ENCODE measurements at places on chromosomes 7 and 10.

- DNase-seq, result no peak
These were observed 80.3 kb downstream of the RAMP3 start for GRCh38 chr7:45237788-45238461.

- DNase-seq, result no peak
These were observed 73.7 kb downstream of the EVX1 start for GRCh38 chr7:27316311-27316710.

- no peak for DNase-seq
These were observed 43.8 kb downstream of the PDE6C start for GRCh38 chr10:93656155-93656554.

GRCh38 chr7:64599359-64599758 is 36.5 kb upstream of the ZNF680 start:
- DNase-seq, result no peak

DNA sequence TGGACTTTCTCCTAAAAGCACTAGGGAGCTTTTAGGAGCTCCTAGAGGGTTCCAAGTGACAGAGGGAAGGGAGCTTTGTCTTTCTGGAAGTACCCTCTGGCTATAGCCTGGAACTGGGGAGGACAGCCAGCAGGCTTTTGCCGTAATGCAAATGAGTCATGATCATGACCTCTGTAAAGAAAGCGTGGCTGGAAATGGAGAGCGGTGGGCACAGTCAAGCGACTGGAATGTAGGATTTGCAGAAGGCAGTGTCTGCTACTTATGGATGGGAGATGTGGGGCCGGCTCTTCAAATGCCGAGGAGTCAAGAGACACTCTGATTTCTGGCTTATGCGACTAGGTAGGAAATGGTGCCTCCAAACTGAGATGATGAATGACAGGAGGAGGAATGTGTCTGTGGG is 34.6 kb upstream of the PLPP4 start:
- DNase-seq, result no peak

Data from stimulated activated CD8-positive, alpha-beta memory T cell treated with anti-CD3 and anti-CD28 coated beads, Interleukin-15, amount 100 ng/mL, for 24 hours (primary cell).